Hindlimb muscle (tissue), 1 donor: ENCODE measurements at places on chromosomes 11 and 22.

DNA sequence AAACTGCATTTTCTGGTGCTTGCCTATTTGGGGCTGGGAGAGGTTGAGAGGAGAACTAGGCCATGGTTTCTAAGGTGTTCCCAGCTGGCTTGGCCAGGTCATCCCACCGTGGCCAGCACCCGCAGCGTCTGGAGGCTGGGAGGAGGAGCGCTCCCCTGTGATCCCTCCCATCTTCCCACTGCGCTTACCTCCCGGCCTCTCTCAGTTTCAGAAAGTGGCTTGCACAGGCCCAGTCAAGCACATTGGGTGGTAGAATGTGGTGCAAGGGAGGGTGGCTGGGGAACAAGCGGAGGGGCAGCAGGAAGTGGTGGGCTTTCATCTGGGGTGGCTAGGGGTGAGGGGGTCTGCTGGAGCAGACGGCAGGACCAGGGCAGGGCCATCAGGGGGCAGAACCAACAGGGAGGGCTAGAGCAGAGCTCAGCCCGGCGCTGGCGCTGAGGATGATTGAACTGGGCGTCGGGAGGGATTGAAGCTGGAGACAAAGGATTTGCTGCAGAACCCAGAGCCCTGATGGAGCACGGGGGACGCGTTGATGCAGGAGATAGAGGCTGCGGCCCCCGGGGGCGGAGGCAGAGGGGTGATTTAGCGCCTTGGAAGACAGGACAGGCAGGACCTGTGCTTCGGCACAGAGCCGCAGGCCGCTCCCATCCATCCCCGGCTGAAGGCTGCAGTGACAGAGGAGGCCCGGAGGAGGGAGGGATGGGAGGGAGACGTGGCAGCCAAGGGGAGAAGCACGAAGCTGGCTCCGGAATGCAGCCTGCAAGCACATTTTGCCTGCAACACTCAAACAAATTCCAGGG, 76.0 kb downstream of the TRIM29 start:
- DNase-seq = peak; percentile 73

- no peak for DNase-seq
These were observed 17.4 kb upstream of the ABCC8 start for GRCh38 chr11:17494019-17494418.

GRCh38 chr22:44402196-44403111, 89.7 kb upstream of the SHISAL1 start:
- no peak for DNase-seq

DNA sequence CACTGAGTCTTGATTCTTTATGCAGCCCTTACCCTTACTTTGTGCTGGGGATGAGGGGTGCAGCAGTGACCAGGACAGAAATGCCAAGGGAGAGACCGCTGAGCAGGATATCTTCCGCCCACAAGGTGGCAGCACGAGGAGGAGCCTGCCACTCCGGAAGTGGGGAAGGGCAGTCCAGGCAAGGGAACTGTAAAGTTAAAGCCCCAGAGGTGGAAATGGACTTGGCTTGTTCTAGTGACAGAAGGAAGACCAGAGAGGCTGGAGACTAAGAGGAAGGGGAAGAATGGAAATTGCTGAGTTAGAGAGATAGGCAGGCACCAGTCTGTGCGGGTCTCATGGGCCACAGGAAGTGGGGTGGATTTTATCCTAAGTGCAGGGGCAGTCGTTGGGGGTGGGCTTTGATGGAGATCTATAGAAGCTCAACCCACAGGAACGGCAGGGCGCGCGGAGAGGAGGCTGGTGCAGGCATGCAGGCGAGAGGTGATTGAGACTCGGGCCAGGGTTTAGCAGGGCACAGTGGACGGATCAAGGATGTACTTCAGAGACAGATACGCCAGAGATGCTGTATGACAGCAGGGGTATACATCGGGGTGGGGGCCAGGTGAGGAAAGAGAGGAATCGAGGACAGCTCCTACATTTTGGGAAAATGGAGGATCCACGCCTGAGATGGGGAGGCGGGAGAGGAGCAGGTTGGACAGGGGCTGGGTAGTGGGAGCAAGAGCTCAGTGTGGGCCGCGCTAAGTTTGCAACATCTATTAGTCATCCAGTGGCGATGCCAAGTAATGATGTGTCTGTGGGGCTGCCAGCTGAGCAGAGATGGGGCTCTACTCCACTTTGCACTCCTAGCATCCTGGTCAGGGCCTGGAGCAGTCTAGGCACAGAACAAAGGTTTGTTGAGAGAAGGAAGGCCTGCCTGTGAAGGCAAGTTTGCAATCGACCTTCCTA, 3.3 kb upstream of the GRK2 start:
- peak; percentile 68 for DNase-seq

GRCh38 chr11:45298718-45299117, 12.6 kb upstream of the SYT13 start:
- no peak for DNase-seq

GRCh38 chr11:111019871-111020670, 225.5 kb upstream of the POU2AF2 start:
- DNase-seq = no peak

DNA sequence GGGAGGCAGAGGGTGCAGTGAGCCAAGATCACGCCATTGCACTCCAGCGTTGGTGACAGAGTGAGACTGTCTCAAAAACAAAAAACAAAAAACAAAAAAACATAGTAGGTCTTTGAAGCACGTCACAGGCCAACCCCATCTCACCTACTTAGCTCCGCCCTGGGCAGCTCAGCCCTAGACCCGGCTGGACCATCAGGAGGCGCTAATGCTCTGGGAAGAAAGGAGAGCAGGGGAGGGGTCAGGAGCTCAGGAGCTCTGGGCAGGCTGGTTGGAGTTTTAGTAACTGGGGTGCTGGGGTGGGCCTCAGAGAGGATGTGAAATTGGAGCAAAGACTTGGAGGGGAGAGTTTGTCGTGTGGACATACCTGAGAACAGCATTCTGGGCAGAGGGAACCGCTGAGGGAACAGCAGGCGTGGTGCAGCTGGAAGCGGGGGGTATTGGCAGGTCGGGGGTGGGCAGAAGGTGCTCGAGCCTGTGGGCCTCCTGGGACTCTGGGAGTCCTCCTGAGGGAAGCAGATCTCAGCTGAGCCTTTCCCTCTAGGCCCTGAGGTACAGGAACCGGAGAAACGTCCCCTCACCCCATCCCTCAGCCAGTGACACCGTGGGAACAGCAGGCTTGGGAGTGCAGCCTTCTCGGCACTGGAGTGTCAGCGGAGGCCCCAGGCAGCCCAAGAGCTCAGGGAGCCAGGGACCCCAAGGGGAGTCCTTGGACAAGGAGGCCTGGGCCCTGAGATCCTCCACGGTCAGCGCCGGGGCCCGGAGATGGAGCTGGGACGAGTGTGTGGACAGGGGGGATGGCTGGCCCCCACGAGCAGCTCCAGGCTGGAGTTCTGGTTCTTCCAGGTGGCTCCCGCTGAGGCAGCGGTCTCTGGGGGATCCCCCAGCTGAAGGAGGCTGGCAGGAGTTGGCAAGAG, 2.2 kb upstream of the RPS6KA4 start:
- DNase-seq = no peak

GRCh38 chr11:121415856-121416255, 36.3 kb upstream of the SORL1 start:
- DNase-seq = no peak

DNA sequence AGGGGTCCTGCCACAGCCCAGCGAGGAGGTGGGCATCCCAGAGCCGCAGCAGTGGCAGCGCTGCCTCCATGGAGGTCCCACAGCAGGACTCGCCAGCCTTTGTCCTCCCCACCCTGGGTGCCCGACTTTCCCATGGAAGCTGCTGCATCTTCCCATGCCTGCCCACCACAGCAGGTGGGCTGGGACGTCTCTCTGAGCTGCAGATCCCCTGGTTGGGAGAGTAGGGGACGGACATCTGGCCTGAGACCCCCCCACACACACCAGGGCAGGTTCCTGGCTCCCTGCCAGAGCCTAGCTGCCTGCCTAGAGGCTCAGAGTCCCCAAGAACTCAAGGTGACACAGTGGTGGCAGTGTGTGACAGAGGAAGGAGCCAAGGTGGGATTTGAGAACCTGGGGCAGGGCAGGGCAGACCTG, 21.5 kb upstream of the PRR5 start:
- DNase-seq = no peak

DNA sequence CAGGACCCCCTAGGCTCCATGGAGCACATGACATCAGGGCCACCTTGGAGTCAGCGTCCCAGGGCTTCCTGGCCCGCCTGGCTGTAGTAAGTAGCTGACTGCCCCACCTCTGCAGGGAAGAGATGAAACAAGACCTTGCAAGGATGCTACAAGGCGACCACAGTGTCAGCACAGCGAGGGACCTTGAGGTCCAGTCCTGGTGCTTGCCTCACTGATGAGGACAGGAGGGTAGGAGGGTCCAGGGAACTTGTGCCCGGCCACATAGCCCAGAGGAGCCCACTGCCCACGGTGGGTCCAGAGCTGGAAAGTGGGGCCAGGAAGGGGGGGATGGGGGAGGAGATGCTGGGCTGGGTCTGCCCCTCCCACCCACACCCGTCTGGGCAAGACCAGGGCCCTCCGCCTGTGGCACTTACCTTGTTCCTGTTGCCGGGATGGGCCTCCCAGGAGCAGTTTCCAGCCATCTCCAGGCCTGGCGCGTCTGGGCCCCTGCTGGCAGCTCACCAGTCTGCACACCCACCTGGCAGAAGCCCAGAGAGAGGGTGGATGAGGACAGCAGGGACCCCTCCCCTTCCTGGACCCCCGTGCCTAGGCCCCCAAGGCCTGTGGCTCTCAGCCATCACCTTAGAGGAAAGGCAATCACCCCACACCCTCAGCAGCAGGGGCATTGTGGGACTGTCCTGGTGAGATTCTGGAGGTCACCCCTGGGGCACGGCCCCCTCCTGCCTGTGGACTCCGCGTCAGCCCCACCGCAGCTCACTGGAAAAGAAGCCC, 3.4 kb downstream of the MRGPRF start:
- no peak for DNase-seq

GRCh38 chr11:94129512-94130297, 1.1 kb downstream of the PANX1 start:
- DNase-seq = no peak

DNA sequence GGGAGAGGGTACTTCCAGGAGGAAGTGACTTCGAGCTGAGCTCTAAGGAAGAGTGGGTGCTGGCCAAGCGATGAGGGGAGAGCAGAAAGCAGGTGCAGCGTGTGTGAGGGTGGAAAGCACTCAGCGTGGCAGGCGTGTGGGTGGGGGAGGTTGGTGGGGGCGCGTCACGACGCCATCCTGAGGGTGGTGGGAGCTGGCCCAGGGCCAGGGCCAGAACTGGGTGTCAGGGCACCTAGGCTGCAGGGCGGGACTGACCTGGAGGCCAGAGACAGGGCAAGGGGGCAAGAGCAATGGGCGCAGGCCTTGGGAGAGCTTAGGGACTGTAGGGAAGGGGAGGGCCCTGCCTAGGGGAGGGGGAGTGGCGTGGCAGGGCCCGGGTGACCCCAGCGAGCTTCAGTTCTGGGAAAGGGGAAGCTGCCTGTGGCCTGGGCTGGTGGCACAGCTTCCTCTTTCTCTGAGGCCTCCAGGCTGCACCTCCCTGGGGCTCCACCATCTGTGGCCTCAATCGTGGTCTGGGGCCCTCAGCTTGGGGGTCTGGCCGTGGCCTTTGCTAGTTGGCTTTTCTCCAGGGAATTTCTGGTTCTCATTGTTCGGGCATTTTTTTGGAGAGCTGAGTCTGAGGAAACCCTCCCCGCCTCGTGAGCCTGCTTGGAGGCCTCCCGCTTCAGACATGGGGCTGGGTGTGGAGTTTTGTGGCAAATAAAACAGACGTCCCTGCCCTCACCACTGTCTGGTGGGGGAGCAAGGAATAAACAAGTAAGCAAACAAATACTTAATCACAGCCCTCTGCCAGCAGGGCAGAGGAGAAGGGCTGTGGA, 8.9 kb downstream of the RELT start:
- no peak for DNase-seq

DNA sequence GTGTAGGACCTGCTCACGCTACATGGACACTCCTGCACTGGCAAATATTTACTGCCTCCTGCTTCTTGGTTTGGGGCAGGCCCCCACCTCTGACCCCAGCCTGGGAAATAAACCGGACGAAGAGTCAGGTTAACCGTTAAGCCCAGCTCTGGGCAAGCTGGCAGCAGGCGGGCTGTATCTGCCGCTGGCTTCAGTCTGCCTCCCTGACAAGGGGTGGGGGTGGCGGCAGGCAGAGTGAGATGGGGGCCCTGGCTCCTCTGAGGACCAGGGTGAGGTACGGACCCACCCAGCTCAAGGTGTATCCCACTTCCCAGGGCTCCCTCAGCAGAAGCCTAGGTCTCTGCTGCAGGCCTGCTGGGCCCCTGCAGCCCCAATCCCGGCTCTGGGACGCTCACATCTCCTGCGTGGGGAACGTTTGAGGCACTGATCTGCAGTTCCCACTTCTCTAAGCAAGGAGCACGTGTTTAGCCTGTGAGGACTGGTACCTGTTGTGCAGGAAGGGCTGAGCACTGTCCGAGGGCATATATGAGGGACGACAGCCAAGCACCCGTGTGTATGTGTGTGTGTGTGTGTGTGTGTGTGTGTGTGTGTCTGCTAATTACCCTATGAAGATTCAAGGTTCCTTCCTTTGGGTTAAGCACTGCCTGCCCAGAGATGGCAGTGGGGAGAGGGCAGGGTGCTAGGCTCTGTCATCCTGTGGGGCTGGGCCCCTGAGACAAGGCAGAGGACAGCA, 1.1 kb upstream of the LRRC75B start:
- no peak for DNase-seq

DNA sequence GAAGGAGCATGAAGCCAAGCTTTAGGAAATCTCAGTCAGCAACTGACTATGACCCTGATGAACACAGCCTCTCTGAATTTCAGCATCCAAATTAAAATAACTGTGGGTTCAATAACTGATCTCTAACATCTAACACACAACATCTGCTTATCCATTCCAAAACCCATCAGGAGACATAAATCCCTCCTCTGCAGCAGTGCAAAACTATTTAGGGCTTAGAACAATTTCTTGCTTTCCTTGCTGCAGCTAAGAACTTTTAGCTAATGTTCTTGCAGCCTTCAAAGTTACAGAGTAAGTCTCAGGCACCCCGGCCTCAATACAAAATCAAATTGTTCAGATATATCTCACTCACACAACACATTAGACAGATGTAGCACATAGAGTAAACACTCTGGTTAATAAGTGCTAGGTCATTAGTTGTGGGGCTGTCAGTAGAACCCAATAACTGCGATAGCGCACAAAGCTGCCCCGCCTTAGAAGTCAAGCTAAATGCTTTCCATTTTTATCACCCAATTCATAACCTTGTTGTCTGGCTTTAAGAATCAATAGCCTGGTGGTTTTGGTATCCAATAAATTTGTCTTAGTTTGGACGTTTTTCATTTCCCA, 139.6 kb downstream of the LARGE1 start:
- DNase-seq = no peak
